ENCODE measurements at places on chromosomes 16 and 17. TPM values are rescaled to one million over a fixed set of nuclear protein-coding genes. Genes with fewer than 3 reads are reported as not detected.

The TAX1BP3 gene
- 108 TPM for total RNA-seq

The ATP2A3 gene
- total RNA-seq, result 32.1 TPM

The HBA2 gene
- total RNA-seq, result 448 TPM

The TBC1D3G gene
- not detected for total RNA-seq

The SLC16A6 gene
- 5.4 TPM for total RNA-seq

The TNFRSF13B gene
- not detected for total RNA-seq

The UBFD1 gene
- 43.8 TPM for total RNA-seq

The QRICH2 gene
- 3.4 TPM for total RNA-seq

The KRT27 gene
- not detected for total RNA-seq

The RRAD gene
- total RNA-seq, result 30.1 TPM

The SEZ6L2 gene
- total RNA-seq, result 0.71 TPM

The AGRP gene
- not detected for total RNA-seq

The MPV17L gene
- total RNA-seq, result 5.6 TPM

The TMC5 gene
- not detected for total RNA-seq

The CEMP1 gene
- total RNA-seq, result not detected

The MT1E gene
- 47.8 TPM for total RNA-seq

The IL34 gene
- total RNA-seq, result 14.2 TPM

The LGALS9C gene
- not detected for total RNA-seq

The CCL8 gene
- total RNA-seq, result 3.6 TPM

The TK1 gene
- total RNA-seq, result 2.4 TPM

The TNS4 gene
- total RNA-seq, result not detected

The KRTAP9-8 gene
- total RNA-seq, result not detected

The CCL11 gene
- total RNA-seq, result not detected

The PPP1R27 gene
- not detected for total RNA-seq

The TMEM220 gene
- 15.4 TPM for total RNA-seq
